ENCODE measurements at places on chromosomes 12 and 14.

- DNase-seq: peak; percentile 15
Observed at GRCh38 chr12:111446631-111447570, 41.2 kb downstream of the SH2B3 start.

DNA sequence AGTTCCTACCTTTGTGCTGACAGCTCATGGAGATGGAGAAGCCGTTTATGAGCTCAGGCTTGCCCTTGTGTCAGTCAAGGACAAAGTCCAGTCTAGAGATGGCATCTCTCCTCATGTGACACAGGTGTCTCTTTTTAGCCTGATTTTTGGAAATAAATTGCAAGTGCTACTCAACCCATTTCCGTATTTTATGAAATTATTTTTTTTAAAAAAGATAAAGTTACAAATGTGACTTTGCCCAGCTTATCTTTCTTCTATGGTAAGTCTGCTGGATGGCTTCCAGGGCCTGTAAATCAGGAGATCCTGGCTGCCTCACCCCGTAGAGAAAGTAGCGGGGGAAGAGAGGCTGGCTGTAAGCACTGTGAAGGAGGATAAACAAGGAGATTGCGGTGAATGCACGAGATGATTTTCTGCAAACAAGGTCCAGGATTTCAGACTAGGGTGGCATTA is 169.7 kb downstream of the MYRFL start:
- DNase-seq: no peak

- DNase-seq: no peak
Observed at GRCh38 chr14:41872931-41873685, 266.4 kb downstream of the LRFN5 start.

DNA sequence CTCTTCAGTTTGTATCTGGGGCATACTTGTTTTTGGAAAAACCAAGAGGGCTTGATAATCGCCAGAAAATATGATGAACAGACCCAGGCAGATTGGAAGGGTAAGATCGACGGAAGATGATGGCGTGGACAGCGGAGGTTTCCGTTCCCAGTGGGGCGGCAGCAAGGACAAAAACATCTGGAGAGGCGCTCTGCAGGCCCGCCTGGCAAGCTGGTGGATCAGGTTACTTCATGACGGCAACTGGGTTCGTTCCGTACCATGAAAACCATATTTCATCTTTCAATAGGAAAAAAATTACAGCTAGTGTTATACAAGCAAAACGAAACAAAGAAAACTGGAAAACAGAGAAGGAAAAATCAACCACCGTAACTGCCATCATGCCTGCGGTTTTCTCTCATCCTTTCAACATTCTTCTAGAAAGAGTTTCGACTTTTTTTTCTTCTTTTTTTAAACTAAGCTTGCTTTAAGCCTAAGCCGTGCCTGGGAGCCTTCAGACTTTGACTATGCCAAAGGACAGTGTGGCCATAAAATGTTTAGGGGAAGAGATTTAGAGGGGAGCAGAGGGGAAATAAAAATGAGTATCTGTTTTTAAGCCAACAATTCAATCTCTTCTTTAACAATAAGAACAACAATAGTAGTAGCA is 210.5 kb downstream of the FOXN3 start:
- no peak for DNase-seq

DNA sequence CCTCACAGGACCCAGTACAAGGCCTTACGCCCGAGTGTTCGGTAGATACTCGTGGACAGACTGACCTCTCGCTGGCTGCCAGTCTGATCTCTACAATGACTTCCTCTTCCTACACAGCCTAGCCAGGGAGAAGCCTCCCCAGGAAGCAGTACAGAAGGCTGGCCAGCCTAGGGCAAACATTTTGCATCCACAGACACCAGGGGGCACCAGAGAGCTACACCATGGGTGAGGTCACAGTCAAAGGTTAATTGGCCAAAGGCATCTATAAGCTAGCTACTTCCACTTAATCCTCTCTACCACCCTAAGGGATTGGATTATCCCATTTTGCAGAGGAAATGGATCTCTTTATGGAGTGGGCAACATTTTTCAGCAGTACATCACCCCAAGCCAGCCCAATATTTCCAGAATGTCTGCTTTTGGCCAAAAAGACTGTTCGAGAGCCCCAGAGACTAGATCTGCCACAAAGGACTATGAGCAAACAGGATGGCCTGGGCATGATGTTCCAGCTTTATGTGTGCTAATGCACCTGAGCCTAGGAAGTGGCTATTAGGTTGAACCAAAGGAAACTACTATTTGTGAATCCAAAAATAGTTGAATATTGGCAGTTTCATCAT is 14.6 kb upstream of the PNMA1 start:
- peak; percentile 92 for DNase-seq
